Fibroblast of mammary gland (primary cell): ENCODE measurements at places on chromosomes 7 and 10.
A peak's percentile ranks its signal among the peaks of the same experiment; 100 is the strongest.

- no peak for DNase-seq
Measured at GRCh38 chr7:114783508-114783907, 138.4 kb upstream of the MDFIC start.

- DNase-seq: peak; percentile 69
Measured at GRCh38 chr7:14197280-14197679, 207.8 kb upstream of the ETV1 start.

DNA sequence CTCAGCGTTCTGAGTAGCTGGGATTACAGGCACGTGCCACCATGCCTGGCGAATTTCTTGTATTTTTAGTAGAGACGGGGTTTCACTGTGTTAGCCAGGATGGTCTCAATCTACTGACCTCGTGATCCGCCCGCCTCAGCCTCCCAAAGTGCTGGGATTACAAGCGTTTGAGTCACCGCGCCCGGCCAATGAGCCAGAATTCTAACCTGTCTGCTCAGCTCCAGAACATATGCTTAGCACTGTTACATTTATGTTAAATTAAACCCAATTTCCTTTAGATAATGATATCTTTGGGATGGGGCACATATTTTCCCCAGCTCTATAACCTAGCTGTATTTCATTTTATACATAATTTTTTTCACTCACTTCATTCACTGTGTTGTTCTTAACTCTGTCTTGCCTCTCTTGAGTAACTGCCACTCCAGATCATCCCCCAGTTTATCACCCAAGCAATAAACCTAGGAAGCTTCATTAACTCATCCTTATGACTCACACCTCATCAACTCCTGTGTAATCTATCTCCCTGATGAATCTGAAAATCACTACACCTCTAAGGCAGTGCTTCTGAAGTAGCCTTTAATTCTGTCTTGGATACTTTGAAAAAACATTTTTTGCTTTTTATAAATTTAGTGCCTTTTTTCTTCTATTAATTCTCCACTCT is 559.7 kb upstream of the ZWINT start:
- no peak for DNase-seq

DNA sequence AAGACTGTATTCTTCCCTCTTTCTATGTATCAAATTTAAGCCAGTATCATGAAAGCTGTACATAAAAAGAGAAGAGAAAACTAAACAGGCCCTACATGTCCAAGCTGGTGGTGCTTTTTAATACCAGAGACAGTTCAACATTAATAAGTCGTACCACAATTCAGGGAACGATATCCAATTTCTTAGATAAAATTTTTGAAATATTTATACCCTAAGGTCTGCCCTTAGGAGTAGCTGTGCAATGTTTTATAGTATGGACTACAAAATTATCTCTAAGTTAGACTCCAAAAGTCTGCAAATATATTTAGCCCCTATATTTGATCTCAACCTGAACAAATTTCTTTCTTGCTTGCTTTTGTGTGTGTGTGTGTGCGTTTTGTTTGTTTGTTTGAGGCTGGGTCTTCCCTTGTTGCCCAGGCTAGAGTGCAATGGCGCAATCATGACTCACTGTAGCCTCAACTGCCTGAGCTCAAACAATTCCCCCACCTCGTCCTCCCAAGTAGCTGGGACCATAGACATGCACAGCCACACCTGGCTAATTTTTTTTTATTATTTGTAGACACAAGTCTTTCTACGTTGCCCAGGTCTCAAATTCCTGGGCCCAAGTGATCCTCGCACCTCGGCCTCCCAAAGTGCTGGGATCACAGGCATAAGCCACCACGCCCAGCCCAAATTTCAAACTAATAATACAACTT is 13.2 kb downstream of the ARHGAP19 start:
- DNase-seq: peak; percentile 77

DNA sequence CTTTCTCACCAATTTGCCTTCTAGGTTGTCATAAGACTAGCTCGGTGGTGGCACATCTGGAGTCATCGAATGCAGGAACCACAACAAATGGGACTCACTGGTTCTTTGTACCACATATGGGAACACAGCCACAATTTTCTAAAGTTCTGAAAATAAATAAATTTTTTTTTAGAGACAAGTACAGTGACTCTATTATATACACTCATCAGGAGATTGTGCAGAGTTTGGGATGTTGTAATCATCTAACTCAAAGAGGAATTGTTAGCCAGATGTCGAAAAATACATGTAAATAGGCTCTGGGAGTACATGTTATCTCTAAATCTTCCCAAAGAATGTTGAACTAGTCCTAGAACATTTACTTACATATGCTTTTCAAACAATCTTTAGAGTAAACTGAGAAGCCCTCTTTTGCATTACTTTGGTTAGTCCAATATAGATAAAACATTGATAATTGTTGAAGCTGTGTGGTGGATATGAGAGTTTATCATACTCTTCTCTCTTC is 19.6 kb upstream of the SEPTIN7 start:
- peak; percentile 19 for DNase-seq

GRCh38 chr10:16945593-16945992 is 128.4 kb upstream of the RSU1 start:
- DNase-seq: peak; percentile 45

- DNase-seq: no peak
Measured at GRCh38 chr7:20190560-20191390, 26.4 kb downstream of the MACC1 start.

DNA sequence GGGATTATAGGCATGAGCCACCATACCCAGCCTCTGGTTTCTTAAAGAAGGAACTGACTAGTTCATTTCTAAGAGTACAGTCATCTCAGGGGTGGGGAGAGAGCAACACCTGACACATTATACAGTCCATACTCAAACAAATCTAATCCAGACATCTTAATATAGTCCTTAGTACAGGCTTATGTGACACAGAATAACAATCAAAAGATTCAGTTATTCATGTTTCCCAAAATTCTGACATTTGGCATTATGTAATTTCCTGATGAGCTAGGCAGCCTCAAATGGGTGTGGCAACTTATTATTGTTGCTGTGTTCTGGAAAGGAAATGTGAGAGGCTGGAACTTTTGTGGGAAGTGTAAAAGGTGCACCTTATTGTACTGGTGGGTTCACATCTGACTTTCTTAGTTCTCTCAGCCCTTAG is 116.3 kb downstream of the WDFY4 start:
- peak; percentile 1 for DNase-seq

GRCh38 chr7:30838008-30838407 is 66.8 kb downstream of the MINDY4 start:
- no peak for DNase-seq

GRCh38 chr10:62895063-62895462 is 78.9 kb upstream of the EGR2 start:
- DNase-seq: peak; percentile 79

DNA sequence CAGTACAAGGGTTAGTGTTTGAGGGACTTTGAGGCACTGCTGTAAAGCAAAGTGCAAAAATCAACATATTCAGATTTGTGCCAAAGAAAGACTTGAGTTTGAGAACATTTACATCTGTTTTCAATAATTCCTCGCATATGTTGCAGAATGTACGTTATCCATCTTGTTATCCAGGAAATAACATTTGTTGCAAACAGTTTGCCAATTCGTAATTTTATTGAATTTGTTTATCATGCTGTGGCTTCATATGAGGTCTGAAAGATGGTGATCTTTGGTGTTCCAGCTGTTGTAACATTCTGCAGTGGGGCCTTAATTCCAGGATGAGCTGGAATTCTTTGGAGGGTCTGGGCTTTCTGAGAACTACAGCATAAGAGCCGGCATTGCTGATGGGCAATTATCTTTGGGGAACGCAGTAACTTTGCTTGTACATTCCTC is 396.2 kb downstream of the LRMDA start:
- DNase-seq: no peak

DNA sequence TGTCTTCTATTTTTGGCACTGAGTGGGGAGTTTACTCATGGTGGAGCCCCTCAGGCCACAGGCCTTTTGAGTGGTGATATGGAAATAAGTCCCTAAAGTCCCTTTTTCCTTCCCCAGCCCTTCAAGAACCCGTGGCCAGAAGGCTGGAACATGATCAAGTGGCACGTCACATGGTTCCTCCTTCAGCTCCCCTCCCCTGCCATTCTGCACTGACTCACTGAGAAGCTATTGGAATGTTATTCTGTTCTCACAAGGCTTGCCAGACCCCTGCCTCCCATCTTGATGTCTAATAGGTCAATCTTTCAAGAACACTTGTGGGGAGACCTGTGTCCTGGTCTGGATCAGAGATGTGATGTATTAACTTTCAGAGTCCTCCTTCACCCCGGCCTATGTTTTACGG is 279.8 kb downstream of the SEC23IP start:
- DNase-seq: no peak

DNA sequence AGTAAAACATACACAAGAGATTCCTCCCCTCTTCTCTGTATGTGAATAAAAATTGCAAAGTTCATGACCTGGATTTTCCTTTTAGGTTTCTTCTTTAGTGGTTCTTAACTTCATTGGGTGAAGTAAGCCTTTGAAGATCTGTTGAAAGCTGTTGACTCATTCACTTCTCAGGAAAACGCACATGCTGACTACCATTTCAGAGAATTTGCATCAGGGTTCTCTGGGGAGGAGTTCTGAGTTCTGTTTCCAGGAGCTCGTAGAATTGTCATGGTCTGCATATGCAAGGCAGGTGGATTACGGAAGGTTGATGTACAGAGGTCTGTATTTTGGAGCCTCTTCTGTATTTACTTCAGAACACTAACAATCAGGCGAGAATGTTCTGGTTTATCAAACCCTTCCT is 962 bp upstream of the SLC26A4 start:
- DNase-seq: peak; percentile 91

DNA sequence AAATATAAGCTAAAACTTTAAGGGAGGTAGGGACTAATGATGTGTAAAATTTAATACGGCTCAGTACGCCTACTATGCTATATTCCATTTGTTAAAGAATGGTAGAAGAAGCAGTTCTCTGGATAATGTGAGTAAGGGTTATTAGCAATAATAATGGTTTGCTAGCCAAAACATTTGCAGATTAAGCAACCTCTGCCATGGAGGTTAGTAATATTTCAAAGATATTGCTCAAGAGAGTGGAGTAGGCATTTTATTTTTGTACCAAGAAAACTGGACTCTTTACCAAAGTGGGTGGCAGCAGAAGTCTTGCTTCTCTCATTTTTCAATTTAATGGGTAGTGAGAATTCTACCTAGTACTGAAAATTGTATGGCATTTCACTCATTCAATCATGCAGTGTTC is 158.9 kb upstream of the TMEM106B start:
- no peak for DNase-seq

GRCh38 chr10:34651416-34652195 is 163.5 kb downstream of the PARD3 start:
- DNase-seq: peak; percentile 17

DNA sequence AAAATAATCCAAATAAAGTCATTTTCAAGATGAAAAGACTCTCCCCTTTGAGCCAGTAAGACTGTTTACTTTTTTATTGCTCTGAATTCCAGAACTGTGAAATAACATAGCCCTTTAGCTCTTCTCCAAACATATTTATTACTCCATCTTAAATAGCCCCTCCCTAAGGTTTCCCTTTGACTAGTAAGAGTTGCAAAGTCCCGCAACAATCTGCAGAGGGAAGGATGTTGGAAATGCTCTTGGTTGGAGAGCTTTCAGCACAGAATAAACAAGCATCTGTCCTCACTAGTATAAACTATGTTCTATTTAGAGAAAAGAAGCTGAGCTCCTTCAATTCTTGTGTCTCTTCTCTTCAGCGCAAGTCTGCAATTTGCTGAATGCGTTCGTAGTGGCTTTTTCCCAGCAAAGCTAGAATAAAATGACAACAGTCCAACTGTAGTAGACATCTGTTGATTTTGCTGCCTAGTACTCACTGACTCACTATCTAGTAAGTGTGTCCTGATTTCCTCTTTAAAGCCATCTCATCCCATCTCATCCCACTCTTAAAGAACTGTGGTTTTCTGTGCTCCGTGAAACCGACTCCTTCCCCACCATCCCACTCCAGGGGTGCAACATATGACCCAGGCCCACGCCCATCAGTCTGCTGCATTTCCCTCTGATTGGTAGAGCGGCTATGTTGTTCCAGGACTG is 104.0 kb downstream of the FAM107B start:
- peak; percentile 36 for DNase-seq

DNA sequence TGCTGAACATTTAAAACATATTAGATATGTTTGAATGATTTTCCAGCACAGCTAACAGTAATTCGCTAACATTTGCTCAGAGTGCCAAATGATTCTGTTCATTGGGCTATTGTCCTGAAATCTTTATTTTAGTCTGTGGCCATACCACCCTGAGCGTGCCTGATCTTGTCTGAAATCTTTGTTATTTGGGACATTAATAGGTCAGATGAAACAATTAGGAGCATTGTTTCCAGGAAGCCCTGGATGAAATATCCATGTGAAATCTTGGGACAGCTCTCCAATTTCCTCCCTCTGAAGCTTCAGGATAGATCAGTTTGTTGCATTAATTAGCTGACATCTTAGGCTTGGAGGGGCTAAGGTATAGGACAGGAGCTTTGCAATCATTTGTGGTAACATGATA is 512.0 kb downstream of the KIF20B start:
- DNase-seq: no peak

- DNase-seq: peak; percentile 60
Measured at GRCh38 chr7:102412548-102412947, 16.4 kb downstream of the PRKRIP1 start.

GRCh38 chr7:98221611-98222532 is 10.6 kb downstream of the BHLHA15 start:
- no peak for DNase-seq

GRCh38 chr10:45447416-45447815 is 73.4 kb downstream of the ALOX5 start:
- DNase-seq: no peak

DNA sequence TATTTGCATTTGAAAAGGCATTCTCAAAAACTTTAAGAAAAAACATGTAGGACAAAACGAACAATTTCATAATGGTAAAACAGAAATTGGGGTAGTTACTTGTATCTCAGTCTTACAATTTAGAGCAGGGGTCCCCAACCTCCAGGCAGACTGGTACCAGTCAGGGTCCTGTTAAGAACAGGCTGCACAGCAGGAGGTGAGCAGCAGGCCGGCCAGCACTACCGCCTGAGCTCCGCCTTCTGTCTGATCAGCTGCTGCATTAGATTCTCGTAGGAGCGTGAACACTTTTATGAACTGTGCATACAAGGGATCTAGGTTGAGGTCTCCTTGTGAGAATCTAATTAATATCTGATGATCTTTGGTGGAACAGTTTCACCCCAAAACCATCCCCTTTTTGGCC is 77.3 kb downstream of the SEMA3A start:
- no peak for DNase-seq

DNA sequence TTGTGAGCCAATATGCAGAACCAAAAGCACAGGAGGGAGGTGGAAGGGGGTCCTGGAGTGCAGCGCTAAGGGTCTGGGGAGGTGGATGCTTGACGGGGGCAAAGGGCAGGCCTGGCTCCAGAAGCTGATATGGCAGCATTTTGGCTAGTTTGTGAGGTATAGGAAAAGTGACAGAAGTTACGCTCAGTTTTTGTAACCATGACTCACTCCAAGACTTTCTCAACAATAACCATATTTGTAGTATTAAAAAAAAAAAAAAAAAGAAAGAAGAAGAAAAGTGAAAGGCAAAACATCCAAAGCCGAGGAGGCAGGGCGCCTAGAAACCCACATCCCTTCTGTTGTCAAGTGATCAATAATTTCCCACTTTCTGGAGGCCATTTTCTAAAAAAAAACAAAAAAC is 92.3 kb downstream of the RNF216 start:
- peak; percentile 79 for DNase-seq

- peak; percentile 3 for DNase-seq
Measured at GRCh38 chr10:28367929-28368484, 65.1 kb upstream of the MPP7 start.

- DNase-seq: no peak
Measured at GRCh38 chr10:43263551-43264343, 3.1 kb downstream of the RASGEF1A start.

- DNase-seq: no peak
Measured at GRCh38 chr7:11185179-11185815, 211.6 kb downstream of the PHF14 start.
